NCI-H1105 treated with DMSO at 0.1 percent for 48 hours (cell line): ENCODE measurements at places on chromosomes 7 and 10.

- no peak for DNase-seq
Observed at GRCh38 chr10:51291961-51292360, 217.7 kb downstream of the PRKG1 start.

GRCh38 chr7:37419496-37419895, 29.2 kb downstream of the ELMO1 start:
- DNase-seq: no peak

- DNase-seq: no peak
Observed at GRCh38 chr7:28358423-28358868, 53.9 kb upstream of the CREB5 start.

GRCh38 chr10:69223028-69223342, 2.9 kb downstream of the HKDC1 start:
- no peak for DNase-seq

DNA sequence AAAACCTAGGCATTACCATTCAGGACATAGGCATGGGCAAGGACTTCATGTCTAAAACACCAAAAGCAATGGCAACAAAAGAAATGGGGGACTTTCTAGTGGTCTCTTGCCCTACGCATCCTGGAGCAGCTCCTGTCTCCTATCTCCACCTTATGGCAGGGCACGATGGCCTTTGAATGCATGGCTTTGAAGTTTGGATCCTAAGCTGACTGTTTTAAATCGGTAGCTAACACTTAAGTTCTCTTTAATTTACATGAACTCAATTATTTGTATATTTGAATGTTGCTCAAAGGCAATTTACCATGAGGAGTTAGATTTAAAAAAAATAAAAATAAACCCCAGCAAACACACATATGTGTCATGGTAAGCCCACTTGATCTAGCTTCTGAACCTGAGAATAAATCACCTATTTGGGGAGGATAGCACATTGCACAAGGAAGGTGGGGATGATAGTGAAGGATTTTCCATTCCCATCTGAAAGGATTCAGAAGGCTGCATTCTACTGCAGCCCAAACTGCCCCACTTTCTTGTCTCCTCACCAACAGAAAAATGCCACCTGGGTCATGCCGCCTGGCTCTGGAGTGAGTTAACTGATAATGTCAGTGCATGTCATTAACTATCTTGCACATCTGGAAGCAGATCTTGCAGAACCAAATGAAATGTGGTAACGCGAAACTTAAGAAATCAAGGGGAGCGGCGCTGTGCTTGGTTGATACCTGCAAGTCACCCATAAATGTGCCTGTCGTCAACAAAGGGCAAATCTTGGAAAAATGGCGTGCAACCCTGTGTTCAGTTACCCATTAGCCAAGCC, 12.4 kb downstream of the KLF6 start:
- DNase-seq: no peak

DNA sequence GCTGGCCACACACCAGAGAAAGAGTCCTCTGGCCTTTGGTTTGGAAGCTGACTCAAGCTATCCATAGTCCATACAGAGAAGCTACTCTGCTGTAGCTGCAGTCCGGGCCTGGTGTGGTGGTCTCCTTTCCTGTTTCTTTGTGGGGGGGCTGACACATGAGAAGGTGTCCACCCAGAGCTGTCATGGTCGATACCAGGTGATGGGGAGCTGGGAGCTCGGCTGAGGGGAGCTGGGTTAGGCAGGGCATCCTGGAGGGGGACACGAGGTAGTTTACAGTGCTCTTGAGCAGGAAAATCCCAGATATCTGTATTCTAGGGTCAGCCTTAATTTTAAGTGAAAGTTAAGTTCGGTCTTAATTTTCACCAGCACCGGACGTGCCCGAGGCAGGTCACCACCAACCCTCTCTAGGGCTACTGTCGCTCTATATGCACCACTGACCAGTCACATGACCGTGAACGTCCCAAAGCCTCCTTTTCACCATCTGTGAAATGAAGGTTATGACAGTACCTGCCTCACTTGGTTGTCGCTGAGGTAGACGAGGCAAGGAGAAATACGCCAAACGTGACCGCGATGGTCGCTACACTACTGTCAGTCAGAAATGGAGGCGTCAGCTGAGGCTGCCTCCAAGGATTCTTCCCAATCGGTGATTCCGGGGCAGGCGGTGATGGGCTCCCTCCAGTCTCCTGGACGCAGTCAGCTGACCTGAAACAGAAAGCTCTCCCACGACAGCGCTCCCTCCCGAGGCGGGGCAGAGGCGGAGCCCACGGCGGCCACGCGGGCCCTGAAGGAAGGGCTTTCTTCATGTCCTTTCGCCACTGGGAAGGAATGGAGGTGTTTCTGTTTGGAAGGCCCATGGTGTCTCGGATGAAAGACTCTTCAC, 69.4 kb upstream of the SHH start:
- no peak for DNase-seq

GRCh38 chr7:43318188-43318770, 205.8 kb downstream of the HECW1 start:
- DNase-seq: no peak

DNA sequence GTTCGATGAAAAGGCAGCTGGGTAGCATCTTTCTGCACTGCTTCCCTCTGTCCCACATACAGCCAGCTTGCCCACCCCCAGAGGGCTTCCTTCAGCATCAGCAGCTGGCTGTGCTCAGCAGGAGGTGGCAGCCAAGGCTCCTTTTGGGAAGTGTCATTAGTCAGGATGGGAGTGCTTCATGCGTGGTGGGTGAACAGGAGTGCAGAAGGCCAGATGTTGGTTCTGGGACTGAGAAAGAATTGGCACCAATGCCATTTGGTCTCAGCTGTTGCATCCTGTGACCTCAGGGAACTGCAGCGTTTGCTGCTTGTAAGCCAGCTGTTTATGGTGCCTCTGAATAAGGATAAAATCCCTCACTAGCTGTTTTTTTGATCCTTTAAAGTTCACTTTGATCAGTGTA, 131.1 kb upstream of the SORCS3 start:
- no peak for DNase-seq

GRCh38 chr7:18499407-18500177, 4.0 kb downstream of the HDAC9 start:
- no peak for DNase-seq

DNA sequence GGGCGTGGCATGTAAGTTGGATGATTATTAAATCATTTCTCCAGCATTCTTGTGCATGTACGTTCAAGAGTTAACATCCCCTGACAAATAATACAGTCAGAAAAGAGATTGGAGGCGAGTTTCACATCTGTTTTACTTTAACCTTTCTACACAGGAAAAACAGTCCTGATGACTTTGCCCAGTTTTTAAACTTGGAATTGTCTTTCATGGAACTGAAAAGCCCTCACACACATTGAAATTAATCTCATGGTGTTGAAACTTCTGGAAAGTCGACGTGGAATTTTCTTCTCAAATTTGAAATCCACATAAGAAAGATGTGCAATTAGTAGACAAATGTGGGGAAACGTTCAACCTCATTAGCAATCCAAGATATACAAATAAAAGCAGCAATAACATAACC, 31.2 kb upstream of the ZNF438 start:
- DNase-seq: no peak
